ENCODE measurements at places on chromosomes 13 and 19. TPM values are rescaled to one million over a fixed set of nuclear protein-coding genes. Genes with fewer than 3 reads are reported as not detected.

GRCh38 chr13:105363261-105364190 is 1171.9 kb downstream of the EFNB2 start:
- no peak for DNase-seq

GRCh38 chr19:48539503-48540096 is 12.4 kb upstream of the SULT2B1 start:
- no peak for DNase-seq

GRCh38 chr13:53683608-53684007 is 655.0 kb downstream of the OLFM4 start:
- DNase-seq, result no peak

GRCh38 chr13:28494778-28495537 is at the start of gene FLT1:
Gene FLT1, minus strand, starts transcription at chr13:28495128. Its CDS starts 285 bp downstream, at chr13:28494843.
- DNase-seq, result no peak

DNA sequence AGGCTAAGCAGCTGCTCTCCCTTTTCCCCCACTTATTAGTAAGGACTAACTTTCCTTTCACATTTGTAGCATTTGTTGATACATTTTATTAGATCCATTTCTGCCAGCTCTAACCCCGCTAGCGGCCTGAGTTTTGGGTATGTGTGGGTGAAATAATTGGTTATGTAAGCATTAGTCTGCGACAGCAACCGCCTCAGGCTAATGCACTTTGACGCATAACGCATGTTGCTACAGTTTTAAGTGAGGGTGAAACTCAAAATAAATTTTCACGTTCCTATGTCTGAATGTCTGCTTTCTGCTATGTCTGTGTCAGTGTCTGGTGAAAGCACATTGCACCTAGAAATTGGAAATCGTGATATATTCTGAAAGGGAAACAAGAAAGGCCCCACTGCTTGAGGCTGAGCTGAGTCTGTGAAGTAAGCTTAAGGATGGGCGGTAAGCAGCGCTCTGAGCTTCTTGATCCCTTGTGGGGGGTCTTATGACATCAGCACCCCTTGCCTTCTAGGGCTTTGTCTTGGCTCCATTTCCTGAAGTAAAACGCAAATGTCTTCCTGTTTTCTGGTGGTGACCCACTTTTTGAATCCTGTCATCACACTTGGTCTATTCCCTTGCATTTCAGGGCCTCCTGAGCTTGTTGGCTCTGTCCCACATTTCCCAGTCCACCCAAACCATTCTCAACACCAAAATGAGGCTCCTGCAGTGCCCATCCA is 648.3 kb upstream of the ARGLU1 start:
- no peak for DNase-seq

DNA sequence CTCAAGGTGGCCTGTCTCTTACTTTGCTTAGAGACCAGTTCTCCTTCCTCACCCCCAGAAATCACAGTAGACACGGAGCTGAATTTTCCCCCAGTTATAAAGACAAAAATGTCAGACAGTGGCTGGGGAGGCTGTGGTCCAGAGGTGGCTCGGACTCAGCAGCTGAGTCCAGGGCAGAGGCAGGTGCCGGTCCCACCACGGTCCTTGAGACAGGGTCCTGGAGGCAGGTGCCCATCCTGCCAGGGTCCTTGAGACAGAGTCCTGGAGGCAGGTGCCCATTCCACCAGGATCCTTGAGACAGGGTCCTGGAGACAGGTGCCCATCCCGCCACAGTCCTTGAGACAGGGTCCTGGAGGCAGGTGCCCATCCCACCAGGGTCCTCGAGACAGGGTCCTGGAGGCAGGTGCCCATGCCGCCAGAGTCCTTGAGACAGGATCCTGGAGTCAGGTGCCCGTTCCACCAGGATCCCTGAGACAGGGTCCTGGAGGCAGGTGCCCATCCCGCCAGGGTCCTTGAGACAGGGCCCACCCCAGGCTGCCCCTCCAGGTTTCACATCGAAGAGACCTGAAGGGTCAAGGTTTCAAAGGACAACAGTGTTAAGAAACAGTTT is 23.1 kb downstream of the PEPD start:
- DNase-seq, result no peak

DNA sequence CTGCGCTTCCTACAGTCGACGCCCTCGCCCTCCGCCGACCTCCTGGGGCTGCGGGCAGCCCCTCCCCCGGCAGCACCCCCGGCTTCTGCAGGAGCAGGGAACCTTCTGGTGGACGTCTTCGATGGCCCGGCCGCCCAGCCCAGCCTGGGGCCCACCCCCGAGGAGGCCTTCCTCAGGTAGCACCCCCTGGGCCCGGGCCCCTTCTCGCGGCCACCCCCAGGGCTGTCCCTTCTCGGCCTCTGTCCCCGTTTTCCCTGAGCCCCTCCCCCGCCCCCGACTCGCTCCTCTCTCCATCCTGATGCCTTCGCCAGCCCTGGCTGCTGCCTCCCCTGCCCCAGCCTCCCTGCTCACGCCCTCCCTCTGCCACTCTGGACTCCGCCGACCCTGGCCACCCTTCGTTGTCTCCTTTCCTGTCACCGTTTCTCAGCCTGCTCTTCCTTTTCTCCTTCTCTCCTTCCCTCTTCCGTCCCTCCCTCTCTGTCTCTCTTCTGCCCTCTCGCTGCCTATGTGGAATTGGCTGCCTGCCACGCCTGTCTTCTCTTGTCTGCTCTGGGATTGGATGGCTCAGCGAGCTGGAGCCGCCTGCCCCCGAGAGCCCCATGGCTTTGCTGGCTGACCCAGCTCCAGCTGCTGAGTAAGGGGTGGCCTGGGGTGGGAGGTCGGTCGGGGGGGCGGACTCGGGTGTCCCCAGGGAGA is 11.0 kb downstream of the FUZ start:
- DNase-seq, result no peak

DNA sequence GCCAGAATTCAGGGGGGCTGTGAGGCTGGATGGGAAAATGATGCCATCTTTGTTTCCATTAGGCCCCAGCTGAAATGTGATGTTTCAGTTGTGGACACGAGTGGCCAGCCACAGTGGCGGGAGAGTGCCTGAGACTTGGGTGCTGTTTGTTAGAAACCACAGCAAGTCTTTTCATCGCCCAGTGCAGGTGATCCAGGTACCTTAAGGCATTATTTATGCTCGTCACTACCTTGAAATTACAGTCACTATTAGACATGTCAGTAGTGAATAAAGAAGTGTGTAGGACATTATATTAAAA is 82.5 kb upstream of the TM9SF2 start:
- no peak for DNase-seq

DNA sequence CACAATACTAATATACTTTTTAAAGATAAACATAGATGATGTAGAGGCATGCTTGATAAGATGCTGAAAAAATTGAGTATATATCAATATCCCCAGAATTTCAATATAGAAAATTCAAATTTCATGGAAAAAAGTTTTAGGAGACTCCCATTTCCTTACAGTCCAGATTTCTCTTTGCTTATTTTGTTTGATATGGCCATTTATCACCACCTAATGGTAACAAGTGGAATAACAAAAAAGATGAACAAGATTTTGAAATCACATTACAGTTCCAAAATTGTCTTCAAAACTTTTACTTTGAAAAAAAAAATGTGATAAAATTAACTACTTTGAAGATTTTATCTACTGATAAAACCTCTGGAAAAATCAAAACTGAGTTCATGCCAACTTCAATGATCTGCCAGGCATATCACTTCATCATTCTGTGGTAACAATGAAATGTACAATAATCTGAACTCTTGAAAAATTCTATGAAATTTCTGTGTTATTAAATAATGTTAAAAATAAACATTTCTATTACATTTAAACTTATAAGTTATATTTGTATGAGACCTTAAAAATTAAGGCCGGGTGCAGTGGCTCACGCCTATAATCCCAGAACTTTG is 17.5 kb downstream of the MIPEP start:
- no peak for DNase-seq

- no peak for DNase-seq
These were observed 307.6 kb downstream of the GPC6 start for GRCh38 chr13:93534181-93534700.

Gene CDC42EP5
- total RNA-seq, result 7.1 TPM

Gene GJB2
- 54.2 TPM for total RNA-seq

Gene ZNF443
- 6.0 TPM for total RNA-seq

Gene UPK1A
- 0.67 TPM for total RNA-seq

Gene TDRD12
- 0.33 TPM for total RNA-seq

Gene CYP2B6
- total RNA-seq, result 0.26 TPM

Gene SPACA4
- total RNA-seq, result not detected

Gene FAM216B
- 0.05 TPM for total RNA-seq
